ENCODE measurements at places on chromosomes 5 and 9. TPM values are rescaled to one million over a fixed set of nuclear protein-coding genes. Genes with fewer than 3 reads are reported as not detected.

- H3K27ac ChIP-seq, result no peak overlapping the region
- DNase-seq, result no peak
- H3K36me3 ChIP-seq, result no peaks in the 10 kb centered on the region
- H3K27me3 ChIP-seq, result peaks cover 1% of the 10 kb centered on the region
- no peaks in the 10 kb centered on the region for H3K4me1 ChIP-seq
- no peak overlapping the region for H3K4me3 ChIP-seq
Observed at GRCh38 chr5:110058175-110058574, 368.4 kb downstream of the MAN2A1 start.

DNA sequence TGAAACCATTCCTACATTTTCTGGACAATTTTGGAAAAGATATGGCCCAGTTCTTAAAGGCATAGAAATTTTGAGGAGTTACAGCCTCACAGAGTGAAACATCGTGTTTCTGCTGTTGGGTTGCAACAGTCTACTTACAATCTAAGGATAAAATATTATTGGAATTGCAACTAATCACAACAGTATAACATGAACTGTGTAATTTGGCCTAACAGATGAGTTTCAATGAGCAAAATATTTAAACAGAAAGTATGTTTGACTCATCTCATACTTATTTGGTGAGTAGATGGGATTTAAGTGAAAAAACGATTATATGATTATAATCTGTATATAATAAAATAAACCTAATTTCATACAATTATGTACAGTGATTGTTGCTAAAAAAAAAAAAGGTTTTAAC, 1061.8 kb downstream of the CDH12 start:
- H3K4me1 ChIP-seq, result no peaks in the 10 kb centered on the region
- no peak for DNase-seq
- no peak overlapping the region for H3K27ac ChIP-seq
- H3K27me3 ChIP-seq, result no peaks in the 10 kb centered on the region

DNA sequence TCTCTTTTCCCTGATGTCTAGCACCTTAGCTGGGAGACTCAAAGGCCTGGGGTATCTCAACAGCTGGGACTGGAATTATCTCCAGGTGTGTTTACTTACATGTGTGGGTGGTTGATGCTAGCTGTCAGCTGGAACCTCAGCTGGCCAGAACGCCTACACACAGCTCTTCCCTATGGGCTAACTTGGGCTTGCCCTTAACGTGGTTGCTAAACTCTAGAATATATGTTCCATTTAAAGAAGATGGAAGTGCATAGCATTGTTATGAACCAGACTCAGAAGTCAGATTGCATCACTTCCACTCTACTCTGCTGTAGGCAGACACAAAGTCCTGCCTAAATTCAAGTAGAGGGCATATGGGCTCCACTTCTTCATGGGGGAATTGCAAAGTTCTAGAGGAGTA, 29.3 kb downstream of the SGCD start:
- no peak overlapping the region for H3K4me3 ChIP-seq
- H3K27ac ChIP-seq, result no peak overlapping the region
- H3K27me3 ChIP-seq, result no peaks in the 10 kb centered on the region
- no peaks in the 10 kb centered on the region for H3K4me1 ChIP-seq
- no peak for DNase-seq

- no peaks in the 10 kb centered on the region for H3K36me3 ChIP-seq
- H3K27me3 ChIP-seq, result no peaks in the 10 kb centered on the region
- no peak overlapping the region for H3K4me3 ChIP-seq
- no peaks in the 10 kb centered on the region for H3K4me1 ChIP-seq
- H3K27ac ChIP-seq, result no peak overlapping the region
- no peak for DNase-seq
Observed at GRCh38 chr9:73176450-73176875, 24.8 kb downstream of the ANXA1 start.

DNA sequence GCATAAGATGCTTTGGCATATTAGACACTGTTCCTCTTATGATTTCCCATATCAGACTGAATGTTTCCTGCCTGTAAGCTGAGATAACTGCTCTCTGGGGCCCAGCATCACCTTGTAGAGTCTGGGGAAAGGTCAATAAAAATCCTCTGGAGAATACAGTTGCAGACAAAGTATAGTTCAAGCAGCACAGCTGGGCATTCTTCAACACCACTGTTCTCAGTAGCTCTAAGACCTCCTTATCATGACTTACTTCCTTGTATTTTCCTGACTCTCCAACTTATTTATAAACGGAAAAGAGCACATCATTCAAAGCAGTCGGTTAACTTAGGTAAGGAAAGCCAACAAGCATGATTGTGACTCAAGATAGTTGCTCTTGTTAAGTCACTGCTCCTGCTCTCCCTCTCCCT, 208.7 kb upstream of the RASEF start:
- no peak overlapping the region for H3K27ac ChIP-seq
- H3K4me3 ChIP-seq, result no peak overlapping the region
- H3K36me3 ChIP-seq, result no peaks in the 10 kb centered on the region
- no peaks in the 10 kb centered on the region for H3K27me3 ChIP-seq

DNA sequence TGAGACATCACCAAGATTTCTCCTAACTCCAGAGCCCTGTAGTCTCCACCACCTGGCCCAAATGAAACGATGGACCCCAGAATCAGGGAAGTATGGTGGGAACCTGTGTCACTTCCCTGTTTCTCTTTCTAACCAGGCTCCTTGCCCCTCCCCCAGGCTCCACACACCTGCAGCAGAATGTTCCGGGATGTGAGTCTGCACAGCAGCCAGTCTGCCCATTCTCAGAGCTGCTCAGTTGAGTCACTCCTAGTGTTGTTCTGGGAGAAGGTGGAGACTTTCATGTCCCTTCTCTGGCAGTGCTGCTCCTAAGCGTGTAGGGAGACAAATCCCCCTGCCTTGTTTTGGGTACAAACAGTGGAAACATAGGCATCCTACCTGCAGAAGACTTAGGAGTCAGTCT, 76.0 kb upstream of the XPA start:
- H3K36me3 ChIP-seq, result no peaks in the 10 kb centered on the region
- no peak for DNase-seq
- H3K27ac ChIP-seq, result no peak overlapping the region
- H3K27me3 ChIP-seq, result peaks cover 4% of the 10 kb centered on the region

DNA sequence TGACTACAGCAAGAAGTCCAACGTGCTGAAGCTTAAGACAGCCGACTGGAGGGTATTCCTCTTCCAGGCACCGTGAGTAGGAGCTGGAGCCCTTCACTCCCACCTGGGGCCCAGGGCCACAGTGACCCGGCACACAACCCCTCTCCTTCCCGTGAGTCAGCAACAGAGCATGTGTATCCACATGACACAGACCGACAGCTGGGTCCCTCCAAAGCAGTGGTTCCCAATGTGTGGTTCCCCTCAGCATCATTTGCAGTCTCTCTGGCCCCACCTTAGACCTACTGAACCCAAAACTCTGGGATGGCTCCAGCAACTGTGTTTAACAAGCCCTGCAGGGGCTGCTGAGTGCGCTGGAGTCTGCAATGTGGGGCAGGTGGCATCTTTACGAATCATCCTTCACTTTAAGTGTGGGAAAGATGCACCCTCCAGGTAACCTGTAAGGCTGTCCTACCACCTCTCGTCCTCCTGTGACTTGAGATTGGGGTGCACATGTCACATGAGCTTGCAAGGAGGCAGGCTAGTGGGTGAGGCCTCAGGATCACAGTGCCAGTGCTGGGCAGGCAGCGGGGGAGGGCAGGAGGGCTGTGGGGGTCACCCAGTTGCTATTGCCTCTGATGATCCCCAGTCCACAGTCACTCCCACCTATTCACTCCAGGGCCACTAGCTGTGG, 42.2 kb downstream of the PSD2 start:
- no peak overlapping the region for H3K4me3 ChIP-seq
- H3K27me3 ChIP-seq, result peaks cover 7% of the 10 kb centered on the region
- H3K27ac ChIP-seq, result no peak overlapping the region
- peaks cover 2% of the 10 kb centered on the region for H3K36me3 ChIP-seq
- peaks cover 1% of the 10 kb centered on the region for H3K4me1 ChIP-seq
- no peak for DNase-seq

DNA sequence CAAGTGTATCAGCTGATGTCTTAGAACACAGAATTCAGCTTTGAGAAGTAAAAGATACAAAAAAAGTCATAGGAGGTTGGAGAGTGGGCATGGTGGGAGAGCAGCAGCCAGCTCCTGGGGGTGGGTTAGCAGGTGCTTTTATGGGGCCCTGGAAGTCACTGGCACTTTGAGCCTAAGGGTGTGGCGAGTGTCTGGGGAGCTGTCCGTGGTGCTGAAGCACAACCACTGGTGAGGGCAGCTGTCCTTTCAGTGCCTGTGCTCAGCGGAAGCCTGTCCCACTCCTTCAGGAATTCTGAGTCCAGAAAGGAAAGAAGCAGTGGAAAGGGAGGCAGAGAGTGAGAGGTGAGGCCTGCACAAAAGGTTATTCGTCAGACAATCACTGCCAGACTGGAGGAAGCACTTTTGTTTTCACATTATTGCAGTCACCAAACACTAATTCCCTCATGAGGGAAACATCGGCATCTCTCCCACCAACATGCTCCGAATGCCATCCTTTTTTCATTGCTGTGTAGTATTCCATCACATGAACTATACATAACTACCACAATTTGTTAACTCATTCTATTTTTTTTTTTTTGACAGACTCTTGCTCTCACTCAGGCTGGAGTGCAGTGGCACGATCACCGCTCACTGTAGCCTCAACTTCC, 59.4 kb upstream of the RAPGEF1 start:
- H3K36me3 ChIP-seq, result no peaks in the 10 kb centered on the region
- H3K27ac ChIP-seq, result no peak overlapping the region
- DNase-seq, result peak; percentile 74
- peaks cover 6% of the 10 kb centered on the region for H3K27me3 ChIP-seq
- H3K4me1 ChIP-seq, result peaks cover 5% of the 10 kb centered on the region

- H3K4me3 ChIP-seq, result no peak overlapping the region
- DNase-seq, result no peak
- H3K27ac ChIP-seq, result no peak overlapping the region
- H3K27me3 ChIP-seq, result peaks cover 5% of the 10 kb centered on the region
- H3K36me3 ChIP-seq, result peaks cover 6% of the 10 kb centered on the region
Observed at GRCh38 chr9:129580211-129580915, 40.5 kb downstream of the C9orf50 start.

- no peak overlapping the region for H3K4me3 ChIP-seq
- DNase-seq, result no peak
- peaks cover 4% of the 10 kb centered on the region for H3K4me1 ChIP-seq
Observed at GRCh38 chr5:139046551-139046950, 151.6 kb downstream of the SIL1 start.

- H3K27me3 ChIP-seq, result peaks cover 9% of the 10 kb centered on the region
- peak overlapping the region; percentile 38 for H3K27ac ChIP-seq
- peaks cover 3% of the 10 kb centered on the region for H3K36me3 ChIP-seq
Observed at GRCh38 chr5:79512049-79512448, 1.9 kb downstream of the HOMER1 start.

- no peak overlapping the region for H3K4me3 ChIP-seq
- DNase-seq, result no peak
- H3K27ac ChIP-seq, result no peak overlapping the region
- peaks cover 11% of the 10 kb centered on the region for H3K27me3 ChIP-seq
- peaks cover 13% of the 10 kb centered on the region for H3K36me3 ChIP-seq
- peaks cover 18% of the 10 kb centered on the region for H3K4me1 ChIP-seq
Observed at GRCh38 chr5:43553381-43553780, 3.5 kb downstream of the PAIP1 start.

GRCh38 chr9:123761905-123762605, 167.9 kb downstream of the DENND1A start:
- no peaks in the 10 kb centered on the region for H3K36me3 ChIP-seq
- no peak for DNase-seq
- H3K4me3 ChIP-seq, result no peak overlapping the region
- no peak overlapping the region for H3K27ac ChIP-seq
- H3K4me1 ChIP-seq, result no peaks in the 10 kb centered on the region

- no peak overlapping the region for H3K4me3 ChIP-seq
- no peak for DNase-seq
- no peak overlapping the region for H3K27ac ChIP-seq
- H3K4me1 ChIP-seq, result no peaks in the 10 kb centered on the region
- H3K36me3 ChIP-seq, result no peaks in the 10 kb centered on the region
Observed at GRCh38 chr5:67234671-67235176, 38.1 kb upstream of the CD180 start.

The BBLN gene
- 62.1 TPM for total RNA-seq

The FBP1 gene
- total RNA-seq, result not detected

The CETN3 gene
- 20.4 TPM for total RNA-seq

The PRKAA1 gene
- 95.4 TPM for total RNA-seq

The ZNF483 gene
- total RNA-seq, result 24.0 TPM

The GFRA3 gene
- 0.13 TPM for total RNA-seq

The LIX1 gene
- 0.46 TPM for total RNA-seq

The CDH18 gene
- total RNA-seq, result 0.33 TPM
